NCI-H2081 (cell line): ENCODE measurements at places on chromosomes 7 and 10.

DNA sequence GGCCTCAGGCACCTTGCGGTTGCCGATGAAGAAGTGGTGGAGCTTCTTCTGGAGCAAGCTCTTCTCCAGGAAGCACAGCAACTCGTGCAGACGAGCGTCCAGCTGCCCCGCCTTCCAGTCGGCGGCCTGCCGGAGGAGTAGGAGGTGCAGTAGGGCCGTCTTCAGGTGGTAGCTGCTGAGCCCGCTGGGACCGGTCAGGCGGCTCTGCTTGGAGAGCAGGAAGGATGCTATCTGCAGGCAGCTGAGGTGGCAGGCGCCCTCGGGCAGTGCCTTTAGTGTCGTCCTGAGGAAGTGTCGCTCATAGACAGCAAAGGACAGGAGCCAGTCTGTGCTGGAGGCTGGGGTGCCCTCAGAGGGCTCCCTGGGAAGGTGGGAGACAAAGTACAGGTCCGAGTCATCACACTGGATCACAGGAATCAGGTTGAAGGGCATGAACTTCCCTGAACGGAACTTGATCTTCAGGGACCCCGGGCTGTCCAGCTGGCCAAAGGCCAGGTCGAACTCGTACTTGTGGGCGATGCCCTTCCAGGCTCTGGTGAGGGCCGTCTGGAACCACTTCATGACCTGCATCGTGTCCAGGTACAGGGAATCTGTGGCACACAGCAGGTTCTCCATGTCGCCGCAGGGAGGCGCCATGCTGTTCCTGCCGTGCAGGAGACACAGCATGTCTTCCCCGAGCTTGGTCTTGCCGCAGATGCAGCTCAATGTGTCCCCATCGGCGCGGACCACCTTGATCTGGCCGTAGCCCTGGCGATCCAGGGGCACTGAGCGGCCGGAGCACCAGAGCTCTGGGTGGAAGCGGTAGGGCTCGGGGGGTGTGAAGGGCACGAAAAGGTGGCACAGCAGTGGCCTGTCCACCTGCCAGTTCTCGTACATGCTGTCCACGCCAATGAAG, 23.4 kb downstream of the ITPRIP start:
- no peak for DNase-seq

GRCh38 chr10:49353026-49353894, 42.6 kb downstream of the DRGX start:
- no peak for DNase-seq

- no peak for DNase-seq
These were observed 57.1 kb downstream of the NXPH1 start for GRCh38 chr7:8490391-8491045.

DNA sequence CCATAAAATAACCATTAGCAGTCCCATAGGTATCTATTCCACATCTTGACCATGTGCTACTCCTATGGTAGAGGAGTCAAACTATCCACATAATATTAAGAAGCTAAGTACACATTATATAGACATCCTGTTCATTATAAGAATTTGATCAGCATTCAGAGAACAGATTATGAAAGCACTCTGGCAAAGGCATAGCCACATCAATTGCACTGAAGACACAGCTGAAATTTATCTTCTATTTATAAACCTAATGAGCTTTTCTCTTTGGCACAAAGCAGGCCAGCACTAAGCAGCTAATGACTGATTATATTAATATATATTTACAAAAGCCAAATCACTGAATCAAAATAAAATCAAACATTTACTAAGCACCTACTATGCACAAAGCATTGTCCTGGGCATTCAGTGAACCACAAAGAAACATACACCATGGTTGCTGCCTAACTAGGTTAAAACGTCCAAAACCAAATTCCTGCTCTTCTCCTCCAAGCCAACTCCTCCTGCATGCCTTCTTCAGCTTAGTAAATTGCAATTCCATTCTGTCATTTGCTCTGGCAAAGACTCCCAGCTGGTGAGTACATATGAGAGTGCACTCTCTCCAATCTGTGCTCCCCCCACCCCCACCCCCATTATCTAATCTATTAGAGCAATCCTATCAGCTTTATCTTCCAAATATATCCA, 122.6 kb upstream of the ASAH2 start:
- DNase-seq, result no peak
